Lower leg skin (tissue), 4 donors: ENCODE measurements at places on chromosomes 2 and 18. TPM values are rescaled to one million over a fixed set of nuclear protein-coding genes. Genes with fewer than 3 reads are reported as not detected.

Gene RGPD4
- total RNA-seq = not detected

Gene DTYMK
- 12.4 TPM for total RNA-seq

Gene MC4R
- not detected for total RNA-seq

Gene NEMP2
- total RNA-seq = 1.7 TPM

Gene ERFE
- total RNA-seq = not detected

Gene EVA1A
- 10.3 TPM for total RNA-seq

Gene DTNA
- 5.4 TPM for total RNA-seq

Gene MEP1B
- not detected for total RNA-seq

Gene HOXD13
- total RNA-seq = not detected

Gene CTDP1
- 35.7 TPM for total RNA-seq

Gene RGPD6
- 41.3 TPM for total RNA-seq

Gene SLC38A11
- total RNA-seq = 0.32 TPM

Gene SLC9A4
- not detected for total RNA-seq

Gene AMER3
- total RNA-seq = not detected

Gene GLI2
- 0.42 TPM for total RNA-seq

Gene OTX1
- total RNA-seq = 6.9 TPM

Gene PIEZO2
- total RNA-seq = 1.8 TPM

Gene C2orf49
- 16.9 TPM for total RNA-seq

Gene C2orf66
- not detected for total RNA-seq

Gene BCL11A
- total RNA-seq = 80.1 TPM

Gene CHAC2
- 0.76 TPM for total RNA-seq

Gene DOK6
- 0.42 TPM for total RNA-seq

Gene TCF23
- not detected for total RNA-seq

Gene SNRNP200
- 86.7 TPM for total RNA-seq

Gene C2orf92
- total RNA-seq = 5.0 TPM

Gene SEH1L
- 25.2 TPM for total RNA-seq

Gene DCDC2C
- not detected for total RNA-seq

Gene SERPINB12
- 62.8 TPM for total RNA-seq

Gene MBD2
- total RNA-seq = 57.8 TPM

Gene PRKAG3
- total RNA-seq = not detected

Gene IGFBP2
- 40.4 TPM for total RNA-seq

Gene FSHR
- not detected for total RNA-seq

Gene NT5C1B
- not detected for total RNA-seq

Gene RNF125
- 6.3 TPM for total RNA-seq

Gene LIMS4
- total RNA-seq = 2.2 TPM
